ENCODE measurements at places on chromosomes 6 and 20.

DNA sequence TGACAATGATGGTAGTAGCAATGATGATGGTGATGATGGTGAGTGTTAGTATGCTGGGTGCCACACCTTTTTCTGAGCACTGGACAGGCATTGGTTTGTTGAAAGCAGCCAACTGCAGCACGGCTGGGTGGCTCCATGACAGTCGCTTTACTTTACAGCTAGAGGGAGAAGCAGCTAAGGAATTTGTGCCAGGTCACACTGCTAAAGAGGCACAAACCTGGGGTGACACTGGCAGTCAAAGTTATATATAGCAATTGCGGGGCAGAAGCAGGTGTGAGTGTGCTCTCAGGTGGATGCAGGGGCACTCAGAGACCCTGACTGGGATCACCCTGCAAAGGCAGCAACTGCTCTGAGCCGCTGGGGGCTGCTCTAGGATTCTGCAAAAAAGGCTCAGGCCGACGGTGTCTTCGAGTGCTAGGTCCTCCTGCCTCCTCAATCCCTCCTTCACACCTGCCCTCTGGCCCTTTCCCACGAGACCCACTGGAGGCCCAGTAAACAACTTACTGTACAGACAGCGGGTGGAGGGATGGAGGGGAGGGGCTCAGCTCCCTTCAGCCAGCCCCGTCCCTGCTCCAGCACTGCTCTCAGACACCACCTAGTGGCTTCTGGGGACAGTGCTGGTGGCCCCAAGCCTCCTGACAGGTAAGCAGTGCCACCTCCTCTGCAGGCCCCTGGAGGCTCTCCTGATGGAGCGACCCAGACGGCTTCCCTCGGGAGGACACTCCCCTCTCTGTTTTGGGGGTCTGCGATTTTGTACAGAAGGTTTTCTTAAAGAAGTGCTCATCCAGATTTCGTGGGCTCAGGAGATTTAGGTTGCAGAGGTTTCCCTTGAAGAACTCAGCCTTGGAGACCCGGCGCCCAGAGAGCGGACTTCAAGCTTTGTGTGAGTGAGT is 4.4 kb upstream of the RPS21 start:
- peak; percentile 97 for DNase-seq

DNA sequence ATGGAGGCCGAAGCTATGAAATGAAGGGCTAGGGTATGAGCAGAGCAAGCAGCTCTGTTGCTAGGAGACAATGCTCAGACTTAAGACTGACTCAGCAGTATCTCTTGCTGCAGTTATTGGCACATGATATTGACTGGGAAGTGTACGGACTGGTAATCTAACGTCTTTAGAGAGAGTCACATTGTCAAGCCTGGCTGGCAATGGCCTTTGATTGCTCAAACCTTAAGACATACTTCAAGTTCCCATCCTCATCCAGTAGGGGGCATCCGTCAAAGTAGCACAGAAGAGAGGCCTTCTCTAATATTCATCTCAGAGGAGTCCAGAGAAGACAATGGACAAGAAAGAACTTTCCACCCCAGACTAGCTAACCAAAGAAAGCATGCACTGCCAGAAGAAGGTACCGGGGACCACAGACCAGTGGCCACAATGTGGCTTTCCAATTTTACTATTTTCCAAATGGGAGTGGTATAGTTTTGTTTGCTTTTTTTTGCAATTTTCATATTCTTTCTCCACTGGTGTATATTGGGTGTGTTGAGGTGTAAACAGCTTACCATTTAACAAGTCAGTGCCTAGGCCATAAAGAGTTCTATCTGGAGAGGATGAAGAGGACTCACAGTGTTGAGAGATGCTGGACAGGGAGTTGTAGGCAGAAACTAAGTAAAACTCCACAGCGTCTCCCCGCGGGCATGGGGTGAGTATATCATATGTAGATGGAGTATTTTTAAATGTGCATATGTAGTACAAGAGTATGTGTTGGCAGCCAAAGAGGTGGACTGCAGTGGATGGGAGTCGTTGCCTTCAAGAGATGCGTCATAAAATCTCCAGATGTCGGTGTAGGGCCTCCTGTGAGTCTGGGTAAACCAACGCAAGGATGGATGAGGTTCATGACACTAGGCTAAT is 36.7 kb downstream of the LRFN2 start:
- DNase-seq, result peak; percentile 20

DNA sequence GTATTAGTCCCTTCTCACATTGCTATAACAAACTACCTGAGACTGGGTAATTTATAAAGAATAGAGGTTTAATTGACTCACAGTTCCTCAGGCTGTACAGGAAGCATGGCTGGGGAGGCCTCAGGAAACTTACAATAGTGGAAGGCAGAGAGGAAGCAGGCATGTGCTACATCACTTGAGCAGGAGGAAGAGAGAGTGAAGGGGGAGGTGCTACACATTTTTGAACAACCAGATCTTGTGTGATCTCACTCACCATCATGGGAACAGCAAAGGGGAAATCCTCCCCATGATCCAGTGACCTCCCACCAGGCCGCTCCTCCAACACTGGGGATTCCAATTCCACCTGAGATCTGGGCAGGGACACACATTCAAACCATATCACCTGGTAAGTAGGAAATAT is 630.6 kb downstream of the QKI start:
- no peak for DNase-seq

- no peak for DNase-seq
Observed at GRCh38 chr6:11315743-11316437, 83.4 kb upstream of the NEDD9 start.

- DNase-seq, result no peak
Observed at GRCh38 chr6:56299916-56300315, 52.5 kb upstream of the COL21A1 start.

GRCh38 chr6:21753241-21754108 is 159.9 kb downstream of the SOX4 start:
- DNase-seq, result no peak

DNA sequence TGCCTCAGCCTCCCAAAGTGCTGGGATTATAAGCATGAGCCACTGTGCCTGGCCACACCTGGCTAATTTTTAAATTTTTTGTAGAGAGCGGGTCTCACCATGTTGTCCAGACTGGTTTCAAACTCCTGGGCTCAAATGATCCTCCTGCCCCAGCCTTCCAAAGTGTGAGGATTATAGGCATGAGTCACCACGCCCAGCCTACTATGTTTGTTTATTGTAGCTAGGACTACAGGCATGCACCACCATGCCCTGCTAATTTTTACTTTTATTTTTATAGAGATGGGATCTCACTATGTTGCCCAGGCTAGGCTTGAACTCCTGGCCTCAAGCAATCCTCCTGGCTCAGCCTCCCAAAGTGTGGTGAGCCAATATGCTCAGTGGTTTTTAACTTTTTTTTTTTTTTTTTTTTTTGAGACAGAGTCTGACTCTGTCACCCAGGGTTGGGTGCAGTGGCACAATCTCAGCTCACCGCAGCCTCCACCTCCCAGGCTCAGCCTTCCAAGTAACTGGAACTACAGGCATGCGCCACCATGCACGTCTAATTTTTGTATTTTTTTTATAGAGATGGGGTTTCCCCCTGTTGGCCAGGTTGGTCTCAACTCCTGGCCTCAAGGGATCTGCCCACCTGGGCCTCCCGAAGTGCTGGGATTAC is 12.0 kb upstream of the DDX43 start:
- DNase-seq, result no peak

DNA sequence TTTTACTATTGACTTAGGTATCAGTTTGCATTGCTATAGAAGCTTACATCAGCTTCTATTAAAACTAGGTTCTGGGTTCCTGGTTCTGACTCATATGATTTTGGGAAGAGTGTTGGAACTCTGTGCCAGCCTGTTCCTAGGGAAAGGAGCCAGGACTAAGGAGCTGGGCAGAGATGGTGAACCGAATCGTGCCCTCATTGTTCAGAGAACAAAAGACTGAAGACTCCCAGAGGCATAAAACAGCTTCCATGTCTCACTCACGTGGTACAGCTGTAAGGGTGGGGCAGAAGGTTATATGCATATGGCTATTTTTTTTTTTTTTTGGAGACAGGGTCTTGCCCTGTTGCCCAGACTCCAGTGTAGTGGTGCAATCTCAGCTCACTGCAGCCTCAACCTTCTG is 89.1 kb upstream of the THBS2 start:
- DNase-seq, result no peak

DNA sequence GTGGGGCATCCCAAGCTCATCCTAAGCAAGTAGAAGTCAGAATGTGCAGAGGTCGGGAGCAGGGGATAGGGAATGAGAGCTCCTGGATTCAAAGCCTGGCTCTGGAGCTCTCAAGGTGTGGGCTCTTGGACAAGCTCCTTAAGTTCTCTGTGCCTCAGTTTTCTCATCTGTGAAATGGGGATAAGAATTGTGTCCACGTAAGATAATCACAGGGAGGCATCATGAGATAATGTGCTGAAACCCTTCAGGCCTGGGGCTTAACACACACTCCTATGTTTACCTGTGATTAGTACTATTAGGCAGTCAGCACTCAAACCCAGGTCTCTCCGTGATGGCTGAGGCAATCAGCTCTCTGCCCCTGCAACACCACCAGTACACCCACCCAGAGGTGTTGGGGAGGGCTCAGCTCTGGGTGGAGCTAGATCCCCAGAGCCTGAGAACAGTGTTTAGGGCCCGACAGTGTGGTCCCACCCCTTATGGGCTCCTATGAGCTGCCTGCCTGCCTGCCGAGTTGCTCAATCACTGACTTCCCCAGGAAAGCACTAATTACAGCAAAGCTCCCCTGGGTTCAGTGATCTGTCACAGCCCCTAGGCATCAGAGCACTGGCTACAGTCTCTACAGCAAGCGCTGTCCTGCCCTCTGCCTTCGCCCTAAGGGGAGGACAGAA is 6.3 kb upstream of the SIRPA start:
- peak; percentile 90 for DNase-seq

Measured in HuH-7.5 (cell line).